Stimulated activated CD4-positive, alpha-beta T cell treated with anti-CD3 and anti-CD28 coated beads, Interleukin-4, amount 100 ng/mL, for 1 hour (primary cell): ENCODE measurements at places on chromosomes 3 and 15.

DNA sequence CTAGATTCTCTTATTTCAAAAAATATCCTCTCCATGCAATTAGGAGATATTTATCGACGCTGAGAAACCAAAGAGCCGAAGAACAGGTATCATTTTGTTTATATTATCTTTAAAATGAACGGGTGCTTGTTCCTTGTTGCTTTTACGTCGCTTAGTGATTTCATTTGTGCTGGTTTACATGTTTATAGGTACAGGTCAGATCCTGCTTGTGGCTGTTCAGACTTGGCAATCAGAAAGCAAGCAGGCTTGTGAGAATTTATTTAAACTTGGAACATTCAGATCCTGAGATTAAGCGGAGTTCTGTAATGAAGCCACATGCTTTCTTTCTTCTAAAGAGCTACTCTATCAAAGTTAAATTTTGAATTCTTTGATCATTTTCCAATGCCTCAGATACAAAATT, 43.0 kb upstream of the ATP2C1 start:
- DNase-seq = no peak

GRCh38 chr15:37015035-37015434, 85.3 kb downstream of the MEIS2 start:
- no peak for DNase-seq

GRCh38 chr3:39443530-39443929, 23.9 kb upstream of the MOBP start:
- no peak for DNase-seq

GRCh38 chr3:12895391-12896062, 54.2 kb upstream of the RPL32 start:
- no peak for DNase-seq
